ENCODE measurements at places on chromosomes 7 and 10.

GRCh38 chr7:151309311-151309710 lies 32.3 kb upstream of the NUB1 start:
- no peak for DNase-seq

DNA sequence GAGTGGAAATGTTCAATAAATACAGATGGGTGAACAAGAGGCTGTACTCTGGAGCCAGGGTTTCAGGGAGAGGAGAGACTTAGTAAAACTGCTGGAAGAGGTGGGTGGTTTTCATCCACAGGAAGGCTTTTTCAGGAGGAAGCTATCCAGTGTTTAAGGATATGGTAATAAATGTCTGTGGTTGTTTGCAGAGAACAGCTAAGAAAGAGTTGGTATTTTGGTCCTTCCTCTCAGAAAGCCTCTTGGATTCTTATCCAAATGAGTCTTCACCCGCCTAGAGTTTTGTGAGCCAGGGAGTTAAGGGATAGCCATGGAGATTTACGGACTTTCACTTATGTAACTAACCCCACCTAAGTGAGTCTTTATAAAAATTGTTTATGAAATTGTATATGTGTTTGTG lies 95.7 kb downstream of the GNAI1 start:
- DNase-seq: no peak

DNA sequence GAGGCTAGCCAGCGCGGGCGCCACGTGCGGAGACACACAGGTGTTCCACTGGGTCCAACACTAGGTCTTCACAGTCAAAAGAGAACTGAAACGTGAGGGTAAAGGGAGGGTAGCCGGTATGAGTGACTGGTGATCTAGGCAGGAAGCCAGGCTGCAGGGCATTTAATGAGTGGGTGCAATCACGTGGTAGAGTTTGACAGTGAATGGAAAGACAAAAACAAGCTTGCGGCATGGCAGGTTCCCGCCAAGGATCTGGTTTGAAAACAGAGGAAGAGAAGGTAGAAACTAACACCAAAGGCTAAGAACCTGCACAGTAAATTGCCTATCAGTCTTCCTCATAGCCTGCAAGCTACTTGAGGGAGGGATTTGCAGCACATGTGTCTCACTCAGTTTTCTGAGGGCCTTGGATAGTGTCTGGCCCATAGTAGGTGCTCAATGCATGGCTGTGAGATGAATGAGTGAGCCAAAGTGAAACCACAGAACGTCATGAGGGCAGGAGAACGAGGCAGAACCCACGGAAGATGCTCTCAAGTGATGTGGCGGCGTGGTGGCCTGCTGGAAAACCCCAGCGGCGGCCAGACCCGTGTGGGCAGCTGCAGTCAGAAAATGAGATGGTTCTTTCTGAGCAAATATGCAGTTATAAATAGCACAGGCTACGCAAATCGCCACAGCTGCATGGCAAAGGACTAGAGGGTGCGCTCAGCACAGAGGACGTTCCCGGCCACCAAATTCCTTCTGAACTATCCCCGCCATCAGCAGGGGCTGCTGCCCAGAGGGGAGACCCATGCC lies 183.6 kb upstream of the NFE2L3 start:
- no peak for DNase-seq

GRCh38 chr7:155598810-155599210 lies 45.7 kb upstream of the RBM33 start:
- DNase-seq: peak; percentile 58

- no peak for DNase-seq
Measured at GRCh38 chr10:104441329-104442000, 87.8 kb downstream of the CFAP58 start.

- peak; percentile 90 for DNase-seq
Measured at GRCh38 chr7:123594813-123595241, 6.8 kb upstream of the ASB15 start.

DNA sequence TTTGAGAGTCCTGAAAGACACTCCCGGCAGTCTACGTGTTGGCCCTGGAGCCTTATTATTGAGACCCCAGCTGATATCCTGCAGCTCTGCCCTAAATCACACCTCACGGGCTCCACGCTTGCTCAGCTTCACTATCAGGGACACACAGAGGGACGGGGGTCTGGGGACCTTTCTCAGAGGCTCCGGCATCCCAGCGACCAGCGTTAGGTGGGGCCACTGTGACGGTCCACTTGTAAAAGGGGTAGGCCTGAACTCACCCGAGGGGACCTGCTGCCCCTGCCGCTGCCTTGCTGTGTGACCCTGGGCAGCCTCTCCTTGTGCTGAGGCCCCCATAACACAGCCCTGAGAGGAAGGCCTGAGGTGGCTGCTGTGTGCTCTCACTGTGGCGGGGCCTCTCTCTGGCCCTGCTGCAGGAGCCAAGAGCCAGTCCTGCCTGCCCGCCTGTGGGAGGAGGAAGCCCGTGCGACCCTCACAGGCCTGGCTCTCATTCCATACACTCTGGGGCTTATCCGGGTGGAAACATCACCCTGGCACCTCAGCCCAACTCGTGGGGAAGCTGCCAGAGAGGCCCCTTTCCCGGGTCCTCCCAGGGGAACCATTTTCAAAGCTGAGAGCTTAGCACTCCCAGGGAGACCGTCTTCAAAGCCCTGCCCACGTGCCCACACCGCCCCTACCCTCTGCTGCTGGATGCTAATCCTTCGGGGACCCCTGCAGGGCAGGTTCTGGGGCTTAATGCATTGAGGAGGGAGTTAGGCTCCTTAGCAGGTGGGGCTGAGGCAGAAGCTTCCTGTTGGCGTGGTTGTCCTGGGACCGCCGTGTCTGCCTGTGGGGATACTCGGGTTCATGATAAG lies 21.7 kb downstream of the AQP1 start:
- DNase-seq: no peak

DNA sequence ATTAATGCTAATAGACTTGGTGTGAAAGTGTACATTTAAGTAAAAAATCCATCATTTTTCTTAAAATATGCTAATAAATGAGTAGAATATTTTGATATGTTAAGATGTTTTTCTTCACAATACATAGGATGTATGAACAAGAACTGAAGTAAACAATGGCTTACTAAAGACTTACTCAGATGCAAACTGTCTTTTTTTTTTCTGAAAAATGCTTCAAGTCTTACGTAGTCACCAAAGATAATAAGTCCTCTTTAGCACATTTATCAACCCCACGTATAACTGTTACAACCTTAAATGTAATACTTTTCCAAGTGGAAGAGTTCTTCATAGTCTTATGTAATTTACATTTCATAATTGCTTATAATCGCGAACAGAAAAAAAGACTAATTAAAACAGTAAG lies 54.8 kb downstream of the MDFIC start:
- no peak for DNase-seq

GRCh38 chr7:132080967-132081668 lies 495.2 kb downstream of the PLXNA4 start:
- no peak for DNase-seq

DNA sequence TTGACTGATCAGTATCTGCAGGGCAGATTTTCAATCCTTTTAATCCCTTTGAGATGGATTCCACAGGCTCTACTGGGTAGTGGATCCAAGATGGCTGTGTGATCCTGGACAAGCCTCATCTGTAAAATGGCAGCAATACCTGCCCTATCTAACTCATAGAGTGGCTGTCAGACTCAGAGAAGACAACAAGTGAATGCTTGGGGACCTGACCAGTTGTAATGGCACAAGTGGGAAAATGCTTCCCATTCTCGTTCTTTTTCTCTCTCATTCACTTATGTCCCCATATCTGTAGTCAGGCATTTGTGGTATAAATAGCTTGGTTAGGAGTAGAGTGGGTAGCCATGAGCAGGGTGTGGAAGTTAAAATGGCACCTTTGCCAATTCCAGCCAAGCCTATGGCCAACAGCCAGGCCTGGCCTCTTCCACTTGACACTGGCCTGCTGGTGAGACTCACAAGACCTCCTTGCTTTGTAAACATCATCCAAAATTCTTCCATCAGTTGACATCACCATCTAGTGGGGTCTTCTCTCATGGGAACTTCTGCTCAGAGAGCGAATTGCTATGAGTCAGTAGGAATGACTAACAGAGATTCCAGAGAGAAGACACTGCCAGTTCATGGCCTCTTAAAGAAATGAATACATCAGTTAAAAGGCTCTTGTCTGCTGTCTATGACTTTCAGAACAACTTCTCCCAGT lies 150.1 kb downstream of the PLPP4 start:
- no peak for DNase-seq

GRCh38 chr7:134396031-134396430 lies 62.9 kb downstream of the AKR1B1 start:
- DNase-seq: no peak

DNA sequence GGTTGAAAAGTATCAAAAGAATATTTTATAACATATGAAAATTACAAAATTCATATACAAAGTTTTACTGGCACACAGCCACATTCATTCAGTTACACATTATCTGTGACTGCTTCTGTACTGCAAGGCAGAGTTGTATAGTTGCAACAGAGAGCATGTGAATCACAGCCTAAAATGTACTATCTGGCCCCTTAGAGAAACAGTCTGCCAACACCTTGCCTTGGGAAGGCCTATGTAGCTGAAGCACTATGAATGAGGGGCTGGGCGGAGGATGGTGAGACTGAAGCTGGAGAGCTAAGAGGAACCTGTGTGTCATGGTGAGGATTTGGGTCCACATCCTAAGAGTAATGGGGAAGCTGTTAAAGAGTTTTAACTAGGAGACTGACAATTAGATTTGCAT lies 35.7 kb downstream of the PDZD8 start:
- no peak for DNase-seq

DNA sequence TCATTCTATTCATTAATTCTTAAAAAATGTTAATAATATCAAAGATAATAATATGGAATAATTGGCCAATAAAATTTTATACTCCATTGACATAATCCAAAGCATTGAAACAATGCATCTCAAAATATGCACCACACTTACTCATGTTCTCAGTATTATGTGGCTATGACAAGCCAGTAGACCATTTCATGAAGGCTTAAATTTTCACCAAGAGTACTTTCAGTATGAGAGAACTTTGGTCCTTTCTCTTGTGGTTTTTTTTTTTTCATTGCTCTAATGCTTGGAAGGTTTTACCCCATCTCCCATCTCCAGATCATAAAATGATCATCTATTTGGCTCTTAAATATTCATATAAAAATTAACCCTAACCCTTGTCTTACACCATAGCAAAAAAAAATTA lies 45.5 kb upstream of the TMEM140 start:
- no peak for DNase-seq

- no peak for DNase-seq
Measured at GRCh38 chr10:121942749-121943416, 15.1 kb upstream of the ATE1 start.
